Activated T-helper 1 cell treated with Interleukin-2 at 50 U/mL for 16 hours (primary cell): ENCODE measurements at places on chromosomes 3 and 15.

GRCh38 chr3:57743496-57743895 lies 12.6 kb upstream of the SLMAP start:
- no peak for DNase-seq

- no peak for DNase-seq
Measured at GRCh38 chr3:32243519-32243918, 5.0 kb downstream of the CMTM8 start.

DNA sequence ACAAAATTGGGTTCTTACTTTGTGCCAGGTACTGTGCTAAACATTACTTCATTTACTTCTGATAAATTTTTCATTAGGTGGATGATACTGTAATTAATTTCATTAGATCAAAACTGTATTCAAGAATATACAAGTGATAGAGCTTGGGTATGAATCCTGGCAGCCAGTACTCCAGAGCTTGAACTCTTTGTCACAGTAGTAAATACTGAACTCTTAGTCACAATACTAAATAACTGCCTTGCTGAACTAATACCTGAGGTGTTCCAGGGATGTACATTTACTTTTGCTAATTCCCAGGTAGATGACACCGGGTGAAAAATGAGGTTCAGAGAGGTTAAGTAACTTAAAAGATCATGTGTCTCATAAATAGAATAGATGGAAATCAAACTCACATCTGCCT lies 20.3 kb downstream of the FXR1 start:
- DNase-seq, result no peak

- DNase-seq, result no peak
Measured at GRCh38 chr15:68550004-68550403, 28.8 kb upstream of the CORO2B start.

DNA sequence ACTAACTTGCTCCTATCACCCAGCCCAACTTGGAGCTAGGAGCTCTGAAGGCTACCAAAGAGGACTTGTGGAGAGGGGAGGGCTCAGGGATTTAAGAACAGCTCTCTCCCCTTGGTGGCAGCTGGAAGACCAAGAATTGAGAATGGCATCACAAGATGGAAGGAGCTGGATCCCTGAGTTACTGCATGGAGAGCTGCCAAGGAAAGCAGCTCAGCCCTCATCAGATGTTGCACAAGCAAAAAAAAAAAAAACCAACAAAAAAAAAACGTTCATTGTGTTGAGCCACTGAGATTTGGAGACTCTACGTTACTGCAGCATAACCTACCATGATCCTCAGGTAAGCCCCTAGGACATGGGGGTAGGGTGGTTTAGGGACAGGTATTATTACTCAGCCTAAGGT lies 41.0 kb downstream of the ITGB5 start:
- DNase-seq, result no peak
